H9 (cell line): ENCODE measurements at places on chromosomes 3 and 15.

GRCh38 chr3:191336833-191337232, 6.5 kb upstream of the UTS2B start:
- DNase-seq: no peak

- DNase-seq: no peak
Measured at GRCh38 chr3:141862279-141862816, 14.1 kb upstream of the ATP1B3 start.

- DNase-seq: no peak
Measured at GRCh38 chr3:55935241-55935640, 448.1 kb upstream of the WNT5A start.

GRCh38 chr3:65948841-65949573, 89.7 kb downstream of the MAGI1 start:
- DNase-seq: no peak

DNA sequence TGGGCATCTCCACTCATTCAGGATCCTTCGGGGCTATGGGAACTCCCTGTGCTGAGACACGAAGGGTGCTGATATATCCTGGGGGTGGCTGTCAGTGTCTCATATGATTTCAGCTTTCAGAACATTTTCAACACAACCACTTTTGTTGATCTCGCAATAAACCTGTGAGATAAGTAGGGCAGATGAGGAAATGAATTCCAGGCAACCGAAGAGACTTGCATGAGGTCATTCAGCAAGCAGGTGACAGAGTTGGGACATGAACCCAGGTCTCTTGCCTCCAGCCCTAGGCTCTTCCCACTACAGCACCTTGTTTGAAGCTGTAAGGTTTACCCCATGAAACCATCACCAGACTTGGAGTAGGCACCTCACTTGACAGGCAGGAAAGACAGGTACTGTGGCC, 16.6 kb downstream of the DUOX1 start:
- DNase-seq: no peak

- DNase-seq: no peak
Measured at GRCh38 chr3:53496392-53496670, 1.9 kb downstream of the CACNA1D start.

DNA sequence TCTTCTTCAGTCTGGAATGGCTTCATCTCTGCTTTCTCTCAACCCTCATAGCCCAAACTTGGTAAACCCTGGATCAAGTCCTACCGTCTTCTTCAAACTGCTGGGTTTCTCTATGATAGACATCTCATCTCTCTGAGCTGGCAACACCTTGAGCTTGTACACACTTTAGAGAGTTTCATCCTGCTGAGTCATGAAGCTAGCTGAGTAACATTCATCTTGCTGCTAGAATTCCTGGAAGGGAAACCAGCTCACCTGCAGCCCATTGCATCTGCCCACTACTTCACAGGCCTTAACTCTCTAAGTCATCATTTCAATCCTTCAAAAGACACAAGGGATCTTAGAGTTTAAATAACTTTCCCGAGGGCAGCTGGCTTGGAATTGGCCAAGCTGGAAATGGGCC, 175.5 kb upstream of the RORA start:
- no peak for DNase-seq

GRCh38 chr3:123013876-123014275, 13.7 kb downstream of the SEMA5B start:
- DNase-seq: no peak

- no peak for DNase-seq
Measured at GRCh38 chr15:75067123-75067830, 43.9 kb downstream of the PPCDC start.

DNA sequence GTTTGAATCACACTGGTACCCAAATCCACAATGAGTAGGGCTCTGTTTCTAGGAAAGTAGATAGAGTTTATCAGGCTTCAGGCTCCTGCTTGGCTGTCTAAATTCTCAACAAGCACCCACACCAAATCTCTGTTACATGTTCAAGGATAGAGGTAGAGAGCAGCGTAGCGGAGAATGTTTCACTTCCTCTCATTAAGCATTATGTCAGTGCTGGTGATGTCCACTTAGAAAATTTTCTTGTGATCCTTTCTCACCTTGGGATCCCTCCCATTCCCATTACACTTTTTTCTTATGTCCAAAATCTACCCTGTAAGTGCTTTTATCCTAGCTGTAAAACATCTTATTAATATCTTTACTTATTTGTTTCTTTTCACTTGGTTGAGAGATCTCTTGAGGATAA, 34.7 kb upstream of the GCSAM start:
- DNase-seq: no peak

DNA sequence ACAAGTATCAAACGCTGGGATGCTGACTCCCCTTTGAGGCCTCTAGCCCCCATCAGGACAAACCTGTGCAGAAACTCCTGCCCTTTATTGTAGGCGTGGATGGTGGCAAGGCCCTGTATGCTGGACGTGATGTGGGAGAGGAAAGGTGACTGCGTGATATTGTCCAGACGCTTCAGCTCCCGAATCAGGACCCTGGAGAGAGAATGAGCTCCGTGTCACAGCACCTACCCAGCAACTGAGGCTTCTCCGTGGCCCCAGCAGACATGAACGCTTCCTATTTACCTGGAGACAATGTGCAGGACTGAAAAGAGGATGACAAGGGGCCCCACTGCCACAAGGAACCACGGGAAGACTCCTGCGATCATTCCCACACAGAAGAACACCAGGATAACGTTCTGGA, 65.0 kb upstream of the PARL start:
- no peak for DNase-seq
